Activated naive CD4-positive, alpha-beta T cell treated with anti-CD3 and anti-CD28 coated beads, Interleukin-2, amount 50 U/mL, for 72 hours (primary cell): ENCODE measurements at places on chromosomes 6 and 20. TPM values are rescaled to one million over a fixed set of nuclear protein-coding genes. Genes with fewer than 3 reads are reported as not detected.

- DNase-seq: no peak
Measured at GRCh38 chr6:80991316-80991715, 761.2 kb downstream of the TENT5A start.

The IL17A gene
- 1.3 TPM for total RNA-seq

- no peak for DNase-seq
Measured at GRCh38 chr6:34806738-34807453, 15.0 kb downstream of the BLTP3A start.

DNA sequence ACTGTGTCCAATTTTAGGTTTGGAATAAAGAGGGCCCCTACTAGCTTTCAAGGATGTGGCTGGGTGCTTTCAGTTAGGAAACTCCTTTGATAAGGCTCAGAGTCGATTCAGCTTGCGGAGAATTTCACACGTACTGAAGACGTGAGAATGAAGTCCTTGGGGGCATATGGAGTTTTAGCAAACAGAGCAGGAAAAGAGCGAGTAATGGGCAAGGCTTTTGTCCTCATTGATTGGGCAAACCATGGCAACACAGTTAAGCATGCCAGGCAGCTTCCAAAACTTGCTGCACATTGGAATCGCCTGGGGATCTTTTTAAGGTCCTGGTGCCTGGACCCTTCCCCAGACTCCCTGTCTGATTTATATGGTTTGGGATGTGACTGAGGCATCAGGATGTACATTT, 29.2 kb downstream of the ISM1 start:
- no peak for DNase-seq

GRCh38 chr6:129874837-129875236, 13.7 kb upstream of the TMEM244 start:
- no peak for DNase-seq

- DNase-seq: no peak
Measured at GRCh38 chr6:130643361-130643760, 183.8 kb upstream of the SMLR1 start.

- DNase-seq: no peak
Measured at GRCh38 chr20:44033344-44033743, 118.7 kb downstream of the TOX2 start.

GRCh38 chr6:81774542-81774941, 22.1 kb upstream of the TENT5A start:
- DNase-seq: no peak

DNA sequence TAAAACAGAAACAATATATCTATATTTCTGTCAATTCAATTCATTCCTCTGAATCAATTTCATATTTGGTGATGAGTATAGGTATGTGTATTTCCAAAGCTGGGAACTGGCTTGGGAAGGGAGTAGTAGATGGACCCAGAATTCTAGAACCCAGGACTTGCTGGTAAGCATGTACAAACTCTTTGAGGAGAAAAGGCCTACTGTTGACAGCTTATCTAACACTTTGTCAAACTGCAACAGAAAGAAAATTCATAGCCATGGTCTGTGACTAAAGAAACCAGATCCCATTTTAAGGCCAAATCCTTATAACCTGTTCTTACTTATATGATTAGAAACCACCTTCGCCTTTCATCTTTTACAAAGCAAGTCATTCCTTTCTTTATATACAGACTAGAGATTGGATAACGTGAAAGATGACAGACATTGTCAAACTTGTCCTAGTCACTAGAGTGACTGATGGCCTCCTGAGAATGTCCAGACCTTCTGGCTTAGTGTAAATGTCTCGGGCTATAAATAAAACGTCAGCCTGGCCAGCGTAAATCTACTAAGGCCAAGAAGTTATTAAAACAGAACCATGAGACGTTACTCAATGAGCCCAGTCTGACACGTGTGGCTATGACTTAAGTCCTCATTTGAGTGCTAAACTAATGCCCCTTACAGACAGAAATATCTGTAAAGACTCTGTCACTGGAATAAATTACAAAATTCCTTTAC, 152.3 kb downstream of the ALDH8A1 start:
- DNase-seq: no peak

DNA sequence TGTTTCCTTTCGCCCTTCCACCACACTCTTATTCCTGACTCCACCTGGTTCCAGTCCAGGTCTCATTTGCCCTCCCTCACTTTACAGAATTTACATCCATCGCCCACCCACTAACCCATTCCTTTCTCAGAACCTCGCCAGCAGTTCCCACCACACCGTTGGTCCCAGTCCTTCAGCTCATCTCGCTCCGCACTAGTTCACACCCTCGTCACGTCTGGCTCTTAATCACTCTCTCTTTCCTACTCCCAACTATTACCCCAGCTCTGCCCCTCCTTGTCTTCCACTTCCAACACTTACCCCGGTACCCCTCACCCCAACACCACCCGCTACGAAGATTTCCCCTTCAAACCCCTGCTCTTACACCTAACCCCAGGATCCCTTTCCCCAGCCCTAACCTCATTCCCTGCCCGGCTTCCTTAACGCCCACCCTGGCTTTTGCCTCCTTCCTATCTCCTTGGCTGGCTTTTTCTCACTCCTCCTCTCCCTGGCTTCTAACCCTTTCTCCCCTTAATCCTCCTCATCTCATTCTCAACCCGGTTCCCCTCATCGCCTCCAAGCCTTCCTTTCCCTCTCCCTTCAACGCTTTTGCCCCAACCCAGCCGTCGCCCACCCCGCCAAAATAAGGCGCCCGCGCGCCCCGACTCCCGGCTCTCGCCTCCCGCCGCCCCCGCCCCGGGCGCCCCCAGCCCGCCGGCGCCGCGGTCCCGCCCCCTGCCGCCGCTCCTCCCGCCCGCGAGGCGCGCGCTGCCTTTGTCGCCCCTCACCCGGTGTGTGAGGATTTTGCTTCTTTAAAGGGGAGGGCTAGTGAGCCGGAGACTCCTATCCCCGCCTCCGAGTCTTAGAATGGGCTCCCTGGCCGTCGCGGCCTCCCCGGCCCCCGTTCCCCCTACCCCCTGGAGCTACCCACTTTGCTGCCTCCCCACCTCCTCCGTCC, 542 bp downstream of the USP49 start:
- DNase-seq: peak; percentile 6

The ELOVL4 gene
- 0.61 TPM for total RNA-seq

The PAK1IP1 gene
- total RNA-seq: 20.3 TPM

The VSX1 gene
- total RNA-seq: not detected

DNA sequence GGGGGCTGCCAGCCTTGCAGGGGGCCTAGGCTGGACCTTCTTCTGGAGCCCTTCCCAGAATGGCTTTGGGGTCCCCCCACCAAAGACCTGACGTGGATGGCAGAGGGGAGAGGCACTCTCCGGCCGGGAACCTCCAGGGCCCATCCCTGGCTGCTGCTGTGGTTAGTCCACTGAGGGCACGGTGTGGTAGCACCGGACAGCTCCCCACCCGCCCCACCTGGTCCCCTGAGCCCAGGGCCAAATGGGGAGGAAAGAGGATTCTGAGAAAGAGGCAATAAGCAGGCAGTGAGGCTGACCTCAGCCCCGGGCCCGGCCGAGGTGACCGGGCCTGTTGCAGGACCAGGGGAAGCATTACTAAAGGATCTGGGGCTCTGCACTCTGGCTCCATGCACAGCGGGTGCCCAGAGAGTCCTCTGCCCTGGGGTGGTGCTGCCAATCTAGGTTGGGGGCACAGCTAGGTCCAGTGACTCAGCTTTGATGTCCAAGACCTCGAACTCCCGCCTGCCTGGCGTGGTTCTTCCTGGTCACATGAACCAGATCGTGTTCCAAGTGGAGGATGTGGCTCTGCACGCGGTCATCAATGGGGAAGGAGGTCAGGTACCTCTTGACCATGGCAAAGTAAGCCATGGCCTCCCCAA, 2.2 kb downstream of the CENPB start:
- DNase-seq: no peak

The BPIFB2 gene
- total RNA-seq: not detected

The SLC13A3 gene
- not detected for total RNA-seq

The COX7A2 gene
- 362 TPM for total RNA-seq

- no peak for DNase-seq
Measured at GRCh38 chr20:4835244-4836177, 113.8 kb downstream of the PRND start.

GRCh38 chr6:169062272-169062671, 191.4 kb downstream of the THBS2 start:
- no peak for DNase-seq

The ZBP1 gene
- total RNA-seq: 1.1 TPM

DNA sequence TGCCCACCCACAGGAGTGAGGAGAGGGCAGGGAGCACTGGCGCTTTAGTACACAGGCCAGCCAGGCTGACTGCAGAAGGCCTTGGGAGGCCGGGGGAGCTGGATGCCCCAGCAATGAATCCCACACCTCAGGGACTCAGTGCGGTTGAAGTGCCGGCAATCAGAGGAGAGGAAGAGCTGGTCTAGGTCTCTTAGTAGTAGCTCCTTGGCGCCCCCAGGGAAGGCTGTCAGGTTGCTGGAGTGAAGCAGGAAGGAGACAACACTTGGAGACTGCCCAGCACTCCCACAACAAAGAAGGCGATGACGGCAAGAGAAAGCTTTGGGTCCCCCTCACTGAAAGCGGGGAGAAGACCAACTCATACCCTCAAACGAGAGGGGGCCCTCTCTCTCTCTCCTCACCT, 8.3 kb upstream of the TNXB start:
- DNase-seq: no peak

DNA sequence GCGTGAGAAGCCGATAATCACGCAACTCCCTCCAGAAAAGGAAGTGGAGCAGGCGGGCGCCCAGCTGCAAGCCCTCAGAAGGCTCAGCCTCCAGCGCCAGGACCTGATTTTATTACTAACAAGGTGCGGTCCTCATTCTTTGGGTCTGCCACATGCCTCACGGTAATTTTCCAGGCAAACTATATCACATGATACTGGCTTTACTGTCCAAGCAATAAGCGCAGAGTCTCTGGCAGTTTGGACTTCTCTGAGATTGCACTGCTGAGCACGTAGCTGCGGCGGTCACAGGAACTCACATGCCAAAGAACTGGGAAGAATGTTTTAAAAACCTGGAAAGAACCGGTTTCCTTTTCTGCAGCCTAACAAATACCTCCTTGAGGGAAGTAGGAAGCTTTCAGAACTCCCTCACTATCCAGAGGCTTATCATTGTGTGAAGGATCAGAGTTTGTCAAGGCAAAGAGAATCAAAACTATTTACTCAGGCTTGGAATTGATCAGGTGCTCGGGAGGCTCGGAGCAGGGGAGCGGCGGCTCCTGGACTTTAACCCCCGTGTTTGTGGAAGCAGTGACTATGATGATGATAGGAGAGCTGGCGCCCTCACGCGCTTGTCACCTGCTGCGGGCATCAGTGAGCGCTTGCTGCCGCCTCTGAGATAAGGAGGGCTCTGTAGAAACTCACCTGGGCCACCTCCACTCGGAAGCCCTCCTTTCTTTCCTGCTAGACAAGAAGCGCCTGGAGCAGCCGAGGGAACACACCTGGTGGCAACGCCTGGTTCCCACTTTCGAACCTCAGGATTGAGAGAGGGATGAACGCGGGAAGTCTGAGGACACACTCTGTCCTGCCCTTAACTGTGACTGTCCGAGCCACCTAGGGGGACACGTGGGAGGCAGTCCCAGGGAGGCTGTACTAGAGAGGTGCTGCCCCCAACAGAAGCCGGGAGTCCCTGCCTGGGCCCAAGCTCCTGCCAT, 27.2 kb upstream of the SYNJ2 start:
- no peak for DNase-seq

DNA sequence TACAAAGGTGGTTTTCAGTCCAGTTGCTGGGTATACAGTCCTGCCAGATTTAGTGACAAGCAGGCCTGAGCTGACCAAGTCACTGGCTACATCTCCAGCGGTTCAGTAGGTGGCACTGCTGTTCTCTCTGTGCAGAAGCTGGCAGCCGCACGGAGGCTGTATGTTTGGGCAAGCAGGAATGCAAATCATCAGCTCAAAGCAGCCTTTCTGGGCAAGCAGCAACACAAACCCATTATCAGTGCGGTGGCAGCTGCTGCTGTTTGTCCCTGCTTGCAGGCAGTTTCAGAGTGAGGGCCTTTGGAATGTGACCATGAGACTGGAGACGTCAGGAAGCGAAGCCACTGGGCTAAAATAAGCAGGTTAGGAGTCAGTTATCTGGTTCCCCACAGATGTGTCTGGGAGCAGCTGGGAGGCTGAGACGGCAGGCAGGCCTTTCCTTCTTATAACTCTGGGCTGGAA, 72.5 kb downstream of the TXLNB start:
- DNase-seq: peak; percentile 68

The CST4 gene
- total RNA-seq: not detected
